ENCODE measurements at places on chromosomes 4 and X.

DNA sequence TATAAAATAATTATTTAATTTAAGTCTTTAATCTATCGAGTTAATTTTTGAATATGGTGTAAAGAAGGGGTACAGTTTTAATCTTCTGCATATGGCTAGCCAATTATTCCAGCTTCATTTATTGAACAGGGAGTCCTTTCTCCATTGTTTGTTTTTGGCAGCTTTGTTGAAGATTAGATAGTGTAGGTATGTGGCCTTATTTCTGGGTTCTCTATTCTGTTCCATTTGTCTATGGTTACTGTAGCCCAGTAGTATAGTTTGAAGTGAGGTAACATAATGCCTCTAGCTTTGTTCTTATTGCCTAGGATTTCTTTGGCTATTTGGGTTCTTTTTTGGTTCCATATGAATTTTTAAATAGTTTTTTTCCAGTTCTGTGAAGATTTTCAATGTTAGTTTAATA lies 48.3 kb downstream of the EMCN start:
- DNase-seq, result no peak

- no peak for DNase-seq
Measured at GRCh38 chr4:139933104-139933503, 220.9 kb downstream of the MAML3 start.

DNA sequence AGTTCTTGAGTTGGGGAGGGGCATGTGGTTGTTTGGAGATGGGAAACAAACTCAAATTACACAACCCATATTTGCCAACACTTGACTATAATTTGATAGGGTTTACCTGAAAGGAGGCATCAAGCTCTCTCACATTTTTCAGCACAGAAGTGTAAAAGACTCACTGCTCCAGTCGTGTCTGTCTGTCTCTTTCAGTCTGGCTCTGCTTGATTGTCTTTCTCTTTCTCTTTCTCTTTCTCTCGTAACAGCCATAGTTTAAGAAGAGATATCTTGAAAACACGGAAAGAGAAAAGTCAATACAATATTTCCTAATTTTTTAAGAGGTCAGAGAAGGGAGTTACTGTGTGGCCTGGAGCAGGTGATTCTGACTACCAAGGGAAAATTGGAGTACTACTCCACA lies 413.6 kb upstream of the CXorf51A start:
- DNase-seq, result no peak

GRCh38 chr4:184163813-184164212 lies 53.9 kb downstream of the ENPP6 start:
- peak; percentile 34 for DNase-seq

- DNase-seq, result no peak
Measured at GRCh38 chr4:96681218-96681617, 841.3 kb downstream of the PDHA2 start.

GRCh38 chrX:5449323-5449722 lies 779.3 kb downstream of the NLGN4X start:
- no peak for DNase-seq

- DNase-seq, result peak; percentile 94
Measured at GRCh38 chr4:148025981-148026380, 294.1 kb downstream of the ARHGAP10 start.

DNA sequence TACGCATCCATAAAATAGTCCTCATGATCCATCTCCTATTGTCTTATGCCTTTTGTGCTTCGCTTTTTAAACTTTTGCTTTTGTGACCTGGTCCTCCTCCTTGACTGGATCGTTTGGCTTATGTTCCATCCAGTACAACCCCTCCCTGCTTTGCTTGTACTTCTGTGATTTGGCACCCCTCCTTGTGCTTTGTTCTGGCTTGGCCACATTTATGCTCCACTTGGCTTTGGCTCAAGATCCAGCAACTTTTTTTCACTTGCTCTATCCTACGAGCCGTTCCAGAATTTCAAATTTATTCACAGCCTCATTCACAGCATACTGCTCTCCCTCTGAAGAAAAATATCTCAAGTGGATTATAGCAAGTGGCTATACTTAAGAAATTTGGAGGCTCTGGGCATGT lies 28.0 kb upstream of the GLRA2 start:
- DNase-seq, result no peak

GRCh38 chr4:15327311-15328298 lies 100.2 kb upstream of the C1QTNF7 start:
- peak; percentile 65 for DNase-seq

DNA sequence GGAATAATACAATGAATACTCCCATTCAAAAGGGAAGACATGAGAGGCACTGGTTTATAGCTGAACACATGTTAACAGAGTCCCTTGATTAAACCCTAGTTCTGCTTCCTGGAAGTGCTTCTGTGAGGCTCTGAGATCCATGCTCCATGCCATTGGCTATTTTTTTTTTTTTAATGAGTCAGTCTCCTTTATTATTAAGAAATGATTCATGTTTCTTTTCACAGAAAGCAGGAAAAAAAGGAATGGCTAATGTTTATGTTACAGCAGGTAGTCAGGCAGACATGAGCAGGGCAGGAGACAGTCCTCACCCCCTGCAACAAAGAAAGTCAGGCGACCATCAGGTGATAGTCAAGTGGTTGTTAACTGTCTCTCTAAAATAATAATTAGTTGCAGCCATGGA lies 598.7 kb downstream of the EPHA5 start:
- no peak for DNase-seq

- no peak for DNase-seq
Measured at GRCh38 chr4:173038192-173038896, 130.3 kb upstream of the GALNT7 start.

DNA sequence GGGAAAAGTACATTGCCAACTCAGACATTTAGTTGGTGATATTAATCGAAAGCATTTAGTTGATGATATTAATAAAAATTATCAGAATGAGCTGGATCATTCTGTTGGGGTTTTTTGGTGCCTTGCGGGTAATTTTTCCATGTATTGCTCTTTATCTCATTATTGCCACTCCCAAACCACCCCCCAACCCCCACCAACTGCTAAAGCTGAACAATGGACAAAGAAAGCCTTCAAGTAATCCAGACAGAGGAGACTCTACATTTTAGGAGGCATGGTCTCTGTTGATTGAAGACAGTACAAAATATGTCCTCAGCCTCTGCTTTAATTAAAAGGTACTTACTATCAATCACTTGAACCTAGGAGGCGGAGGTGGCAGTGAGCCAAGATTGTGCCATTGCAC lies 22.5 kb downstream of the PDK3 start:
- DNase-seq, result no peak

- DNase-seq, result no peak
Measured at GRCh38 chr4:111404673-111405072, 740.6 kb upstream of the FAM241A start.

- DNase-seq, result no peak
Measured at GRCh38 chrX:68945081-68945602, 116.3 kb downstream of the EFNB1 start.

DNA sequence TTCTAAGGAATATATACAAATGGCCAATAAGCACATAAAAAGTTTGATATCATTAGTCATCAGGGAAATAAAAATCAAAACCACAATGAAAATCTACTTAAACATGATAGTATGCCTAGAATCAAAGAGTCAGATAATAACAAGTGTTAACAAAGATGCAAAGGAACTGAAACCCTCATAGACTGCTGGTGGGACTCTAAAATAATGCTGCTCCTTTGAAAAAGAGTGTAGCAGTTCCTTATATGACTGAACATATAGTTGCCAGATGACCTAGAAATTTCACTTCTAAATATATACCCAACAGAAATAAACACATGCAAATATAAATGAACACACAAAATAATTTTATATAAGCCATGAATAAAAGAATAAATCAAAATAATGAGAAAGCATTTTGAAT lies 205.1 kb upstream of the CTSO start:
- no peak for DNase-seq

GRCh38 chrX:120310861-120311726 lies at the start of gene TMEM255A:
TSS of gene TMEM255A (minus strand) at chrX:120311461. CDS start at chrX:120311309, 152 bp downstream.
- no peak for DNase-seq

DNA sequence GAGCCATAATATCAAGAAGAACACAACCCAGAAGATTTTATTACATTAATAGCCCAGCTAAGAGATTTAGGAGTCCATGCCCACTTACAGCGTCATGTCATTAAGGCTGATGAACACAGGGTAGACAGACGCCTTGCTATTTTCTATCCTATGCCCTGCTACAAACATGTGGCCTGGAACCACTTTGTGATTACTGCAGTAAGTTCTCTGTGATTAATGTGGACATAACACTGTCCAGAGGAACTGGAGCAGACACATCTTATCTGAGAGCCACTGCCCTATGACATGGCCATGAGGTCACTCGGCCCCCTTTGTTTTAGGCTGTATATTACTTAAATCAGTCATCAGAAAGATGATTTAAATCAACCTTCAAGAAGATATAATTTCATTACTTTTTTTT lies 211.7 kb downstream of the MAML3 start:
- DNase-seq, result no peak

GRCh38 chr4:38049545-38050170 lies 89.5 kb downstream of the PTTG2 start:
- no peak for DNase-seq

GRCh38 chr4:55539658-55540057 lies 7.1 kb downstream of the CLOCK start:
- peak; percentile 29 for DNase-seq

DNA sequence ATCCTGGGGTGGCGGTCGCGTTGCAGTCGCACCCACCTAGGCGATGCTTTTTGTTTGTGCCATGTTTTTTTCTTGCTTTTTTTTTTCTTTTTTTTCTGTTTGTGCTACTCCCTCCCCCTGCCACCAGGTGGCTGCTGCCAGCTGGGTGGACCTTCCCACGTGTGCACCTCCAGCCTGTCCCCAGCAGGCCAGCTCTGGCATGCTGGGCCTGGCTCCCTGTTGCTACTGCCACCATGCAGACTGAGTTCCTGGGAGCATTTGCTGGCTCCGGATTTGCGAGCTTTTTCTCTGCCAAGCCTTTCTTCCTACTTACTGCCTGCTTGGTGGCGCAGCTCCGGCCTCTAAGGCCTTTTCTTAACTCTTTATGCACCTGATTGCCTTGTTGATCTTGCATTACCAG lies 161.2 kb upstream of the WDFY3 start:
- DNase-seq, result peak; percentile 65
